ENCODE measurements at places on chromosomes 12 and 14.

DNA sequence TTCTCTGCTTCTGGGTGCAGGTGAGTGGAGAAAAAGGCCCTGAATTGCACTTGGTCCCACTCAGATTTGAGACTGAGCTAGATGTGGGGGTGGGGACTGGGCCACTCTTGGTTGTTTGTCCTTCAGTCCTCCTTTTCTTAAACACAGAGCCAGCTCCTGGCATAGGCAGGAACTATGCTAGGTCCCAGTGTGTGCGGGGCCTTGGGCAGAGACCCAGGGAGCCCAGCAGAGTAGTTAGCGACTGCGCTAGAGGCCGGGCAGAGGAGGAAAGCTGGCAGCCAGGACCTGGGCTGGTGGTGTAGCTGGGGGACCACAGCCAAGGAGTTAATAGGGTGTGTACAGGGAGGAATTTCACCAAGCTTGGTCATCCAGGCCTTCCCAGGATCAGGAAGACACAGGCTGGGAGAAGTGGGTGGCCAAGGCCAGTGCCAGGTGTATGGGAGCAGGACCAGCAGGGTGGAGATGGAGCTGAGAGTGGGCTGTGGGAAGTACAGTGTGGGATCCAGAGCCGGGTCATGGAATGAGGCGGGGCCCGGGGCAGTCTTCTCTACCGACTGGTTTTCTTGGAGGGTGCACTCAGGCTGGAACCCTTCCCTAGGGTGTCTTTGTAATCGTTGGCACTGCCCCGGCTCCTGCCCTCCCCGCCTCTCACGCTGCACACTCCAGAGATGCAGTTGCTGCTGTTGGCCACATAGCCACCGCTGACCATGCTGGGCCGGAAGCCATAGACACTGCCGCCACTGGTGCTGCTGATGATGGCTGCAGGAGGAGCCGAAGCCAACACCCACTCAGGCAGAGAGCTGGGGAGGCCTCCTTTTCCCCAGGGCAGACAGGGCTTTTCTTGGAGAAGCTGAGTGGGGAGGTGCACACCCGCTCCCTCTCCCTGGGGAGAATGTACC, 8.7 kb downstream of the KRT71 start:
- DNase-seq, result no peak

GRCh38 chr14:74258764-74259035, 19.5 kb downstream of the VSX2 start:
- no peak for DNase-seq

GRCh38 chr12:65825507-65826352, 1.4 kb downstream of the HMGA2 start:
- no peak for DNase-seq

- DNase-seq, result no peak
These were observed 31.7 kb downstream of the PLEKHA5 start for GRCh38 chr12:19161216-19161615.

DNA sequence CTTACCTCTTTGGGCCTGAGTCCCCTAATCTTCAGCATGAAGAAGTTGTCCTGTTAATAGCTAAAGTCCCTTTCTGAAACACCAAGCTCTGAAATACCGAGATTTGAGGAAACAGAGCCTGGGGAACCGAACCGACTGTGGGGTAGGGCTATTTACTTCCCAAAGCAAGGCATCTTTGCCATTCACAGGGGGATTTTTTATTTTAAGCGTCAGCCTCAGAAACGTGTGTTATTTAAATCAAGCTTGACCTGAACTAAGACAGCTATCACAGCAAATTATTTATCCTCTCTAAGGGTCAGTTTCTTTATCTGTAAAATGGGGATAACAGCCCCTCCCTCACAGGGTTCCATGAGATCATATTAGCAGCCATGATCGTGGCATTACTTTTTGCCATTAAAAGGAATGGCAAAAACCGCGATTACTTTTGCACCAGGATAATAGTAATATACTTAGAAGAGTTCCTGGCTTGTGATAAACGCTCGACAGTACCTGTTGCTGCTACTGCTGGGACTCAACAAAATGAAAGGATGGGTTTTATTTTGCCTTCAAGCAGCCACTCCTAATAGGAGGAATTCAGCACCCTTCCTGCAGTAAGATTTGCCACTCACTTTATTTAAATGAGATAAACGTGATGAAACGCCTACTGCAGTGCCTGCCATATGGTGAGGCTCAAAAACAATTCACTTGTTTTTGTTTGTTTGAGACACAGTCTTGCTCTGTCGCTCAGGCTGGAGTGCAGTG, 1.3 kb upstream of the CORO1C start:
- DNase-seq, result no peak

GRCh38 chr12:131381716-131382430, 329.0 kb upstream of the SFSWAP start:
- no peak for DNase-seq

DNA sequence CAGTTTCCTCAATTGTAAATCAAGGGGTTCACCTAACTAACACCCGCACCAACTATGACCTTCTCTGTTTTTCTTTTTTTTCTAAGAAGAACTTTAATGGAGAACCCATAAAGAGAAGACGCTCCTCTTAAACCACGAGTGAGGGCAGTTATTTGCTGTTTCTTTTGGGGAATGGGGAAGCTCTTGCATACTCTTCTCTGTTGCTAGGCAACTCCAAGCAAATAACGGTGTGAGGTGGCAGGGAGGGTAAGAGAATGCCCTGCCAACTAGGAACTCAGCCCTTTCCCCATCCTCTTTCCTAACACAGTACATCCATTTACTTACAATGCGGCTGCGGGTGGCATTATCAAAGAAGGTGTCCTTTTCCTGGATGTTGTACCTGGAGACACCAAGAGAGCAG, 114.9 kb downstream of the ANO2 start:
- DNase-seq, result no peak

DNA sequence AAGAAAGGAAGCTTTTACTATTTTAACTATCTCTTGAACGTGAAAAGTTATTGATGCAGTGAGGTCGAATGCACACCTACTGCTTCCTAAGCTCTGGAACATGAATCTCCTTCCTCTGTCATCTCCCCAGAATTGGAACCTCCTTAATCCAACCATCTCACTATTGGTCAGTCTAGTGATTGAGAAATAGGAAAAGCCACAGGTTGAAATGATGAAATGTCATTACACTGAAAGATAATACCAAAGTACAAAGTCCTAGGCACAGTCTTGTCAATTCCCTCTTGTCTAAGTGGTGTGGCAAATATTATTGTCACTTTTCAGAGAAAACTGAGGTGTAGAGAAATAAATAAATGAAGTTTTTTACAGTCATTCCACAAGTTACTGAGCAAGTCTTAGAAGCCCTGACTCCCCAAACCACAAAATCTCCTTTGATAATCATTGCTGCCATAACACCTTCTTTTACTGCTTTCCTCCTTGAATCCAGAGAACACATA, 19.5 kb upstream of the HIGD1C start:
- DNase-seq, result no peak

GRCh38 chr12:26162905-26163304, 32.5 kb upstream of the SSPN start:
- no peak for DNase-seq

DNA sequence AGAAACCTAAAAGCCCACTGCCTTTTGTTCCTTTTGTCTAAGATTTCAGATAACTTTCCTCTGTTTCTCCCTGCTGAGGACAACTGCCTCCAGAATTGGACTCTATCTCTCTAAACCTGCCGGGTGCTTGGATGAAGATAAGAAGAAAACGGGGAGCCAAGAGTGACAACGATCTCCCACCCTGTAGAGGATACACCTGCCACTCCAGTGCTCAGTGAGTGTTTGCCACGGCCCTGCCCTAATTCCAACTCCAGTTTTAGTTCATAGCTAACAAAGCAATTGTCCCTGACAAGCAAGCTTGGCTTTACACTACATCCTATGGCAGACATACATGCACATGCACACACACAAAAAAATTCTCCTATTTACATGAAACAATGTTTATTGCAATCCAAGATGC, 39.3 kb downstream of the EPS8 start:
- no peak for DNase-seq

- no peak for DNase-seq
These were observed 312.5 kb upstream of the FLRT2 start for GRCh38 chr14:85217412-85217811.

DNA sequence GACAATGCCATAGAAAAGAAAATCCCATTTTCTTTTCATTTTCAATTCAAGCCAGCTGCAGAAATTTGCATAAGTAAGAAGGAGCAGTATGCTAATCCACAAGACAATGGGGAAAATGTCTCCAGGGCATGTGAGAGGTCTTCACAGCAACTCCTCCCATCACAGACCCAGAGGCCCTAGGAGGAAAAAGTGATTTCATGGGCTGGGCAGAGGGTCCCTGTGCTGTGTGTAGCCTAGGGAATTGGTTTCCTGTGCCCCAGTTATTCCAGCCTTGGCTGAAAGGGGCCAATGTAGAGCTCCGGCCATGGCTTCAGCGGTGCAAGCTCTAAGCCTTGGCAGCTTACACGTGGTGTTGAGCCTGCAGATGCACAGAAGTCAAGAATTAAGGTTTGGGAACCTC, 211.4 kb downstream of the CCDC59 start:
- no peak for DNase-seq

DNA sequence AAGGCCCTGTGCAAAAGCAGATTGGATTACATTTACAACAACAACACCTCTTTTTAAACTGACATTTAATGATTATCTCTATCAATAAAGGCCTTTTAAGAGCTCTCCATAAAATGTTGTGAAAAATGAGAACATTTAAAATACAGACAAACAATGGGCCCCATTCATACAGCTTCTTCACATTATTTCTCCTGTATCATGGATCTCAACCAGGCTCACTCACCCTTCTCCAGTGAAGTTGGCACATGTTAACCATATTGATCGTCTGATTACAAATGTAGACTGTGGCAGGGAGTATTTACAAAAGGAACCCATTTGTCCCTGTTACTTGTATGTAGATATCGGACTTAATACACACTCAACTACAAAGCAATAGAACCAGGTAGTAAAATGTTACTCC, 220.2 kb upstream of the BTG1 start:
- no peak for DNase-seq

DNA sequence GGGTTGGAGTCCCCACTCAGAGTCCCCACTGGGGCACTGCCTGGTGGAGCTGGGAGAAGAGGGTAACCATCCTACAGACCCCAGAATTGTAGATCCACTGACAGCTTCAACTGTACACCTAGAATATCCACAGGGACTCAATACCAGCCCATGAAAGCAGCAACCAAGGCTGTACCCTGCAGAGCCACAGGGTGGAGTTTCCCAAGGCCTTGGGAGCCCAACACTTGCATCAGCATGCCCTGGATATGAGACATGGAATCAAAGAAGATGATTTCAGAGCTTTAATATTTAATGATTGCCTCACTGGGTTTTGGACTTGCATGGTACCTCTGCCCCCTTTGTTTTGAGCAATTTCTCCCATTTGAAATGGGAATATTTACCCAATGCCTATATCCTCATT, 80.4 kb downstream of the RASSF9 start:
- no peak for DNase-seq

DNA sequence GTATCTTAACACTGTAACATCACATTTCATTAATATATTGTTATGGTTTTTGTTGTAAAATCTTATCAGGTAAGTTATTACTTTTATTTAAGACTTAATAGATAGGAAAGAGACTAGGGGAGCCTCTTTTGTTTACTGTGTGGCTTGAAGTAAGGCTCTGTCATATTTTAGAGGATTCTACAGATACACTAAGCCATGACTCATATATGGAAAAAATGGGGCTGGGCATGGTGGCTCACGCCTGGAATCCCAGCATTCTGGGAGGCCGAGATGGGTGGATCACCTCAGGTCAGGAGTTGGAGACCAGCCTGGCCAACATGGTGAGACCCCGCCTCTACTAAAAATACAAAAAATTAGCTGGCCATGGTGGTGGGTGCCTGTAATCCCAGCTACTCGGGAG, 23.6 kb upstream of the NPFF start:
- DNase-seq, result no peak

DNA sequence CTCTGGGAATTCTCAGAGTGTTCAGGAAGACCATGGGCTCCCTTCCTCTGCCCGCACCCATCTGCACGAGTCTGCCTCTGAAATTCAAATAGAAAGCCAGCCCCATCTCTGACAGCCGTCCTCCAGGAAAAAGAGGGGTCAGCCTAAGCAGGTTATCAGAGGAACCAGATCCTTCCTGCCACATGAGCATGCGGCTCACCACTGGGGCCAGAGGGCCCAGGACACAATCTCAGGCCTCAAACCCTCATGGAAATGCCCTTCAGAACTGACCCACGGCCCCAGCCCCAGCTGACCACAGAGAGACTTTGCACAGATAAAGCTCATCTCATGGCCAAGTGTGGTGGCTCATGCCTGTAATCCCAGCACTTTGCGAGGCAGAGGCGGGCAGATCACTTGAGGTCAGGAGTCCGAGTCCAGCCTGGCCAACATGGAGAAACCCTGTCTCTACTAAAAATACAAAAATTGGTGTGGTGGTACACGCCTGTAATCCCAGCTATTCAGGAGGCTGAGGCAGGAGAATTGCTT, 23.2 kb downstream of the PXN start:
- no peak for DNase-seq

GRCh38 chr14:100500128-100500527, 87.1 kb downstream of the BEGAIN start:
- no peak for DNase-seq

GRCh38 chr14:21455592-21455911, 371 bp downstream of the CHD8 start:
- DNase-seq, result no peak

DNA sequence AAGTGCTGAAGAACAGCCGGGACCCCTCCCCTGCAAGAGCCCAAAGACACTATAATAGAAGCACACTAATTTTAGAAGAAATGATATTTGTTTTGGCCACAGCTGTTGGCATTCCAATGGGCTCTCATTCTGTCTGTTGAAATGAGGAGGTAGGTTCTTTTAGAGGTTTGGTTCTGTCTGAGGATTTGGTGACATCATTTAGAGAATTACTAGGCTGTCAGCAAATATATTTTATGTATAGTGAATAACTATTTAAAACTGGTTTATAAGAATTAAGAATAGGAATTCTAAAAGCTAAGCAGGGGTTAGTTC, 200.7 kb upstream of the SLC38A2 start:
- DNase-seq, result no peak

DNA sequence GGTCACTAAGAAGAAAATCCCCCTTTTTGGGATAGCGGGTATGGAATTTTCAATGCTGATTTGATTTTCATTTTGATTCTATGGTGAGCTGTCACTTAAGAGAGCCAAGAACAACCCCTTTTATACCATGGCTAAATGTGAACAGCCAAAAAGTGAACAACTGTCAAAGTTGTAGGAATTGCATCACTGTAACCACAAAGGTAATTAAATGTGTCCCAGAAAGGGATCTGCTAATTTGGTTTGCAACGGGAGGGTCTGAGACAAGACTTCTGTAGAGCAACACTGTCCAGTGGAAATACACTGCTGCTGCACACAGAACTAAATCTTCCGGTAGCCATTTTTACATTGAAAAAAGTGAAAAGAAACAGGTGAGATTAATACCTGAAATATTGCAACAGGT, 14.6 kb downstream of the CHST11 start:
- DNase-seq, result no peak

- no peak for DNase-seq
These were observed 140.1 kb upstream of the PARP11 start for GRCh38 chr12:4012977-4013968.

DNA sequence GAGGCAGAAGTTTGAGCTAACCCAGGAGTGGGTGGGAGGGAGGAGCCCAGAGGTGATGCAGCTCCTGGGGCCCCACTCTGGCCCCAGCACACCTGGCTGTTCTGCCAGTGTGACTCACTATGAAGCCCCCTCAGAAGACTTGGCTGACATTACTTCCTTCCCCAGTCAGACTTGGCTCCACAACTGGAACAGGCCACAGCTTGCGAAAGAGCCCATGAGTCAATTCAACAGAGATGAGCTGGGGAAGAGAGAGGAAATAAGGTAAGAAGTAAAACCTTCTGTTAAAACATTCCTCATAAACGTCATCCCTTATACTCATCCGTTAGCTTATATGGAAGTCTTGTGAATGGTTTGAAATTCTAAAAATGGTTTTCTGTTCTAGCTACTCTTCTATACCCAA, 245.9 kb downstream of the ADAMTS20 start:
- no peak for DNase-seq

Measured in stimulated activated CD8-positive, alpha-beta memory T cell treated with anti-CD3 and anti-CD28 coated beads, Interleukin-15, amount 100 ng/mL, for 24 hours (primary cell).